ENCODE measurements at places on chromosomes 11 and 22. TPM values are rescaled to one million over a fixed set of nuclear protein-coding genes. Genes with fewer than 3 reads are reported as not detected.

- H3K4me1 ChIP-seq: peaks cover 29% of the 10 kb centered on the region
- H3K27ac ChIP-seq: no peak overlapping the region
- DNase-seq: no peak
- no peak overlapping the region for H3K4me3 ChIP-seq
- no peaks in the 10 kb centered on the region for H3K36me3 ChIP-seq
Measured at GRCh38 chr22:27205492-27206373, 548.3 kb downstream of the MIAT start.

DNA sequence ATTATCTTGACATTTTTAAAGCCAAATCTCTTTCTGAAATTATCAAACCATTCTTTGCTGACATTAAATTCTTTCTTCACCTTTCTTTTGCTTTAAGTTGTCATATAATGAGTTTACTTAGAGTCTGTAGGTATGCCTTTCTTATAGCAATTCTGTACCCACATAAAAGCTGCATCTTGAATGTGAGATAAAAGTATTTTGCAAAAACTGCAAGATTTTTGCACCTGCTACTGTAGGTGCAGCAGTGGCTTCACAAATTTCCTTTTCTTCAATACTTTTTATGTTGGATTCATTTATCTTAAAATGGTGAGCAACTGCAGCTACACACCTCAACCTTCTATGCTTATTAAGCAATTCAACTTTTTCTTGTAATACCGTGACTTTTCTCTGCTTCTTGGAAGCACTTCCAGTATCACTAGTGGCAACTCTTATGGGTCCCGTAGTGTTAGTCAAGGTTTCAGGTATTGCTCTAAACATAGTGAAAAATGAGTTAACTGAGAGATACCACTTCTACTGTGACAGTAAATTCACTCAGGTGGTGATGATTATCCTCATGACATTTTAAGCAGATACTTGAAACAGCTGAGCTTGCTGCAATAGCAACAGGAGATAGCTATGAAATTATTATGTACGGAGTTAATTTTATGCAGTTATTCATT lies 18.8 kb downstream of the ZFP91 start:
- H3K27me3 ChIP-seq: no peaks in the 10 kb centered on the region
- no peak for DNase-seq
- H3K36me3 ChIP-seq: peaks cover 3% of the 10 kb centered on the region
- no peak overlapping the region for H3K27ac ChIP-seq
- H3K4me3 ChIP-seq: no peak overlapping the region

Gene SORL1
- total RNA-seq: 13.8 TPM

Gene TRIM48
- not detected for total RNA-seq

DNA sequence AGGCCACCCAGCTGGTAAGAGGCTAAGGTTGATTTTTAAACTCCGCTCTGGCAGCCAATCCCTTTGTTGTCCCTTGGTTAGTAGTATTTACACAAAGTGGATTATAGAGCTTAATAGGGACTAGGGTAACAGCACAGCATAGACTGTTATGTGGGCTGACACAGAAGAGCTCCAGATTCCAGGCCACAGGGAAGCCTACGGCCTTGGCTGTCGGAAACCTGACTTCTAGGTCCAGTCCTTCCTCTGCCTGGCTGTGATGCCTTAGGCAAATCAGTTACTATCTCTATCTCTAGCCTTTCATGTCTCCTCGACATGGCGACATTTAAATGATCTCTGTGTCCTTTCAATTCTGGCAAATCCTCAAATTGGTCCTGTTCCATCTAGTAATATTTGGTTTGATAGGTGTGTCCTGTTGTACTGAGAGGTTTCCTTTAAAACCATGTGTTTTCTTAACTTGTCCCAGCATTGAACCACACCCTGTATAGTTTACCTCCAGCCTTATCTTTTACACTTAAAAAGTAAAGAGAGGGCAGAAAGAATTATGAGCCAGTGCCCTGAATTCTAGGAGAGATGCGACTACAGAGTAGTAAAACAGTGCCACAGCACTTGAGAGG lies 4.2 kb downstream of the MMP1 start:
- H3K36me3 ChIP-seq: no peaks in the 10 kb centered on the region
- DNase-seq: no peak
- no peaks in the 10 kb centered on the region for H3K27me3 ChIP-seq
- no peaks in the 10 kb centered on the region for H3K4me1 ChIP-seq

GRCh38 chr22:44486538-44486937 lies 11.5 kb downstream of the RTL6 start:
- no peak overlapping the region for H3K27ac ChIP-seq
- no peaks in the 10 kb centered on the region for H3K27me3 ChIP-seq
- H3K4me3 ChIP-seq: no peak overlapping the region
- DNase-seq: no peak
- no peaks in the 10 kb centered on the region for H3K36me3 ChIP-seq

DNA sequence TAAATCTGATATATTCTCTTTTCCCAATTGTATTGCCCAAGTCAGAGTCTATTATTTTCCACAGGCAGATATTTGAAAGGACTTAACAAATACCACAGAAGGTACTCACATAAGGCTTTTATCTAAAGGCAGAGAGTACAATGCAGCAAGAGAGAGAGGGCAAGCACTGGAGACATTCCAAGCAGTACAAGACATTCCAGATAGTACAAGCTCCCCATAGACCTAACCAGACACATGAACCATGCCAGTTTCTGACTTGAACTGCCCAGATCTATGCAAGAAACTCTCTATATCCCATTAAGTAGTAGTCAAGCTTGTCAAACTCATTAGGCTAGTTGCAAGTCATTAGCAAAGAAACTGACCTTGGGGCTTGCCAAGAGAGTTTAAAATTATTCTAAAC lies 11.2 kb upstream of the MS4A6E start:
- no peak overlapping the region for H3K27ac ChIP-seq
- H3K27me3 ChIP-seq: no peaks in the 10 kb centered on the region
- H3K36me3 ChIP-seq: peaks cover 3% of the 10 kb centered on the region
- DNase-seq: no peak
- no peak overlapping the region for H3K4me3 ChIP-seq

GRCh38 chr11:62832336-62833234 lies at the start of gene TEX54:
TEX54 (minus strand) TSS chr11:62832841.
- H3K27ac ChIP-seq: peak within 1 kb of the TSS; percentile 100
- H3K27me3 ChIP-seq: no peaks in the 10 kb centered on the region
- H3K4me3 ChIP-seq: peak within 1 kb of the TSS; percentile 99
- H3K4me1 ChIP-seq: peaks cover 24% of the 10 kb centered on the region
- DNase-seq: no peak
